Muscle of back (tissue), 13 donors: ENCODE measurements at places on chromosomes 16 and 17. TPM values are rescaled to one million over a fixed set of nuclear protein-coding genes. Genes with fewer than 3 reads are reported as not detected.

ACSM3 gene
- 3.2 TPM for polyA plus RNA-seq

- peak; percentile 60 for DNase-seq
Measured at GRCh38 chr17:18246880-18247612, 11.5 kb downstream of the FLII start.

DNA sequence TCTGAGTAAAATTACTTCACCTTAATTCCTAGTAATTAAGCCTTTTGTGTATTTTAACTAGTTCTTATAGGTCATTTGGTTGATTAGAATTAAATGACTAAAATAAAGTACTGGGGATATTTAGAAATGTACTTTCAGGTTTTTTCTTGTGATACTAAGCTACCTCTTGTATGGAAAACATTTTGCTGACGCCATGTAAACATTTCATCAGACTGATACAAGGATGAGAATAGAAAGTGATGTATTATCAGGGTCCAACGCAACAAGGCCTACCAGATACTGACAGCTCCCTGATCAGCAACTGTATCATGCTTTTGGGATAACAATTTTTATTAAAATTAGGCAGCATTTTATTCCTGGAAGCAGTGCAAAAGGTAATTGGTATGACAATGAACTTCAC lies 1.7 kb downstream of the SMARCE1 start:
- no peak for DNase-seq

GLP2R gene
- polyA plus RNA-seq: not detected

- DNase-seq: no peak
Measured at GRCh38 chr17:44074911-44075285, 4.4 kb downstream of the G6PC3 start.

DNA sequence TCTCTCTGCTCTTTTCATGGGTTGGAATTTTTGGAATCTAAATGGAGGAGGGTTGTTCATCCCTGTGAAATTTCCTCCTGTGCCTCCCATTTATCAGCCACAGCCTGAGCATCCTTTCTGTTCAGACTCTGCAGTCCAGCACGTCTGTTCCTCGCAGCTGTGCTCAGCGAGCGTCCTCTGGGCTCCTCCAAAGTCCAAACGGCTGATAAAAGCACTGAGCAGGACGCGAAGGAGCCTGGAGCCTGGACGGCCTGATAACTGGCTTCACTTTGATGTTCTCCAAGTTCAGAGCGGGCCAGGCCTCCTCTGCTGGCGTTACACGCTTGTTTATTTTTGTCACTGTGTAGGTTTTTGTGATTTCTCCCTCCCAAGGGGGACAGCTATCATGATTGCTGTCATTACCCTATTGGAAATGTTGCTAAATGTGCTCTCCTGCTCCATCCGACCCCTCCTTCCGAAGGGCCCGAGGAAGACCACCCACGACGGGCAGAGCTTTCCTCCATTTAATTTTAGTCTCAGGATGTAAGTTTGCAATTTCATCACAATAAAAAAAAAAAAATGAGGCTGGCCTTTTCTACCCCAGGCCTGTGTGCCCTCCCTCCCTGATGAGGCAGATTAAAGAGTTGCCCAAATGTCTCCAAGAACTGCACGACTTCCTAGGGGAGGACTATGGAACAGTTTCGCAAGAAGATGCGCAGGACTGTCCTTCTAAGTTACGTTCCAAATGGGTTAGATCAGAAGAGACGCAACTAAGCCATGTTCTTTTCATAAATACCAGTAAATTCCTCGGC lies 290.5 kb upstream of the FOXF1 start:
- DNase-seq: no peak

GRCh38 chr17:39813631-39814030 lies 50.5 kb downstream of the IKZF3 start:
- no peak for DNase-seq

- DNase-seq: no peak
Measured at GRCh38 chr16:56919099-56919800, 12.7 kb upstream of the HERPUD1 start.
